Activated CD4-positive, alpha-beta T cell treated with anti-CD3 and anti-CD28 coated beads, Interleukin-2, amount 10 ng/mL, durations not matched to agents 7 days and 5 days (primary cell): ENCODE measurements at places on chromosomes 5 and 9. TPM values are rescaled to one million over a fixed set of nuclear protein-coding genes. Genes with fewer than 3 reads are reported as not detected.

Gene PCDHB10
- total RNA-seq, result not detected

Gene TMEFF1
- total RNA-seq, result not detected

Gene IGFBPL1
- not detected for total RNA-seq

Gene RASEF
- not detected for total RNA-seq

Gene F2RL1
- total RNA-seq, result 0.27 TPM

Gene TBC1D13
- total RNA-seq, result 18.4 TPM

Gene CTXN3
- total RNA-seq, result not detected

Gene PCDHA9
- total RNA-seq, result not detected

Gene FAM81B
- total RNA-seq, result not detected

Gene INSL4
- not detected for total RNA-seq

Gene RLN1
- 1.6 TPM for total RNA-seq
